ENCODE measurements at places on chromosomes 11 and 22.

DNA sequence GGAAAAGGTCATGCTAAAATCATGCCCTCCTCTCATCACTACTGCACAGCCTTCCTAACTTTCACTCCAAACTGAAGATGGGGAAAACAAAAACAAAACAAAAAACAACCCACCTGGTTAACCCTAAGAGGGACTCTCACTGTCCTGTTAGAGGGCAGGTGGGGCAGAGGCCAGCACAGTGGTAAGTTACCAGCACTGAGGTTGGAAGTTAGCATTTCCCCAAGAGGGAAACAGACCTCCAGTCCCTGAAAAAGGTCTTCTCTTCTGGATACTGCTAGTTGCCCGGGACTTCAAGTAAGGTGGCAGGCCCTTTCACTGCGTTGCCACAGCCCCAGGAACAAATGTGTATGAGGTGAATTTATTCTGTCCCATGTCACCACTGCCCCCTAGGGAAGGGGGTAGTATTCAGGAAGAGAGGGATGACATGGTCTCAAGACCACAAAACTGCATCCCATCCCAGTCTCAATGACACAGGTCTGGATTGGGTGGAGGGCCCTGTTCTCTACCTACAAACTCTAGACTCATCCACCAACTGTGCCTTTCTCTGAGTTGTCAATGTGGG lies 792 bp upstream of the ADAMTS8 start:
- no peak for DNase-seq

GRCh38 chr22:19974935-19975706 lies 33.5 kb upstream of the TXNRD2 start:
- no peak for DNase-seq

DNA sequence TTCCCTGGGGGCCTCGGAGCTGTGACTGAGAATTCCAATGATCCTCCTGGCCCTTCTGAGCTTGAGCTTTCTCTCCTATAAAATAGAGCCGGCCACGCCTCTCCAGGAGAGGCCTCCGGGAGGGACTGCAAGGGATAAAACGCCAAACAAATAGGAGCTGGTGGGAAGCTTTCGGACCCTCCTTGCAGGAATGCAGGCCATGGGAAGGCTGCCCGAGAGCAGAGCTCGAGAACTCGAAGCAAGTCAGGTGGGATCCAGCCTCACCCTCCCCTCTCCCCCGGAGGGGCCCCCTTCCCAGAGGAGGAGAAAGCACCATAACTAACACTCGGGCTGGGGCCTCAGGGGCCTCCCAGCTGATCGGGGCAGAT lies 34.6 kb downstream of the FLRT1 start:
- DNase-seq: no peak

DNA sequence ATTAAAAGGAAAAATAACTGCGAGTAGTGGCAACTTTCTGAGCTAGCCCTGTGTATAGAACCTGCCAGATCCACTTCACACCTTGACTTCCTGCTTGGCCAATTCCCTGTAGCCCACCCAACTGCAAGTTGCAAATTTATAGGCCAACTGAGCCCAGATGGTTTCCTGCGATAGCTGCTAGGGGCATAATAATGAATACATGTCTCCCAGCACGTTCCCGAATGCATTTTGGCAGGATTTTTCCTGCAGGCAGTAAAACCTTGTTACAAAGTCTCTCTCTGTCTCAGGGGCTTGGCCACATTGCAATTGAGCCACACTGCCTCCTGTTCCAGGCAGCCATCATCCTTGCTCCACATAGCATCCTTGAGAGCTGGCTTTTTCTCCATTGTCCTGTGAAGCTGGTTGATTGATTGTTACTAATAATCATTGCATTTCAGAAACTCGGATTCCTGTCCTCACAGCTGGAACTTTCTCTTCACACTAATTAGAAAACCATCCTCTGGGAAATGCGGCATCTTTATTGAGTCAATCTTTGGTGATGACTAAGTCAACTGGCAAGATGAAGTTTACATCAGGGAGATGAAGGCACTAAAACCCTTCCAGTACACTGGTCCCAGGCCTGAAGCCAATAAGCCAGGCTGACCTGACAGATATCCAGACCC lies 18.6 kb upstream of the LMO2 start:
- DNase-seq: no peak

GRCh38 chr11:118006153-118006534 lies 19.9 kb downstream of the IL10RA start:
- no peak for DNase-seq

GRCh38 chr22:36234919-36235318 lies 4.4 kb downstream of the APOL2 start:
- no peak for DNase-seq
